ENCODE measurements at places on chromosomes 6 and 20.

DNA sequence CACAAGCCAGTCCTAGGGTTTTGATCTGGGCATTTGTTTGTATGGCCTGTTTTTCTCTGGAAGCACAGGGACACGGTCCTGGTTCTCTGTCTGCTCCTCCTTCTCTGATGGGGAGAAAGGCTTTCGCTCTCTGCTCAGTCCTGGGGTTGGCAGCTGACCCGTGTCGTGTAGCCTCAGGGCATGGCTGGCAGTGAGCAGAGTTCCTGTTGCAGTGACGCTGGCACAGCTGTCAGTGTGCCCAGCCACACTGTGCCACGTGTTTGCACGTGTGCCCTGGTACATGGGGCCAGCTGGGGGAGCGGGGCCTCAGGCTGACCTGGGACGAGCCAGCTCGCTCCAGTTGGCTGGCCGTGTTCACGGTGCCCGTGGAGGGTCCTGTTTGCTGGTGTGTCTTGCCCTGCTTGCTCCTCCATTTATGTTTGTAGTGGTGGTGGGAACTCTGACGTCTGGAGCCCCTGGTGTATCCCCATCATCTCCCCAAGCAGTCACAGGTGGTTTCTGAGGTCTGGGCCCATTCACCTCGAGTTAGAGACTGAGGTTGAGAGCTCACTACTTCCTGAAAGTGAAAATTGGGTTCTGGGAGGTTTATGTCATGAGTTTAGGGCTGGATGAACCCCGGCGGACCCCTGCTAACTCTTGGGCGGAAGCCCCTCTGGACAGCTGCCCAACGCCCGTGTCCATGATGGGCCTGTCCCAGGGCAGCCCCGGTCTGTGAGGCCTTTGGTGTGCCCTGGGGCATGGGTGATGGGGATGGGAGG is 10.2 kb upstream of the DNAJC5 start:
- DNase-seq = no peak

DNA sequence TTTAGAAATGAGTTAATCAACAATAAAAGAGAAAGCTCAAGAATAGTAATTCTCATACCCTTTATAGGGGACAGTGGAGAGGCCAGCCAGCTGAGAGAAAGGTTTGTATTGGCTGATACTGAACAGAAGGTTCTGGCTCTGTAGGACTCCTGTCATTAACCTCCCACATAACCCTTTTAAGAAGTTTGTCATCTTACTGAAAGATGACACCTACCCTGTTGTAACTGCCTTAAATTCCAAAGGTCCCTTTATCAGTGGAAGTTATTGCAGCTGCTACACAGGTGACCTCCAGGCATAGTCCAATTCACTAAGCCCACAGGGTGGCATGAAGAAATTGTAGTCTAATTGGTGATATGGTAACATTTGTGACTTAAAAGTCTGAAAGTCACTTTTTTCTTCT is 790.1 kb downstream of the TENT5A start:
- no peak for DNase-seq

DNA sequence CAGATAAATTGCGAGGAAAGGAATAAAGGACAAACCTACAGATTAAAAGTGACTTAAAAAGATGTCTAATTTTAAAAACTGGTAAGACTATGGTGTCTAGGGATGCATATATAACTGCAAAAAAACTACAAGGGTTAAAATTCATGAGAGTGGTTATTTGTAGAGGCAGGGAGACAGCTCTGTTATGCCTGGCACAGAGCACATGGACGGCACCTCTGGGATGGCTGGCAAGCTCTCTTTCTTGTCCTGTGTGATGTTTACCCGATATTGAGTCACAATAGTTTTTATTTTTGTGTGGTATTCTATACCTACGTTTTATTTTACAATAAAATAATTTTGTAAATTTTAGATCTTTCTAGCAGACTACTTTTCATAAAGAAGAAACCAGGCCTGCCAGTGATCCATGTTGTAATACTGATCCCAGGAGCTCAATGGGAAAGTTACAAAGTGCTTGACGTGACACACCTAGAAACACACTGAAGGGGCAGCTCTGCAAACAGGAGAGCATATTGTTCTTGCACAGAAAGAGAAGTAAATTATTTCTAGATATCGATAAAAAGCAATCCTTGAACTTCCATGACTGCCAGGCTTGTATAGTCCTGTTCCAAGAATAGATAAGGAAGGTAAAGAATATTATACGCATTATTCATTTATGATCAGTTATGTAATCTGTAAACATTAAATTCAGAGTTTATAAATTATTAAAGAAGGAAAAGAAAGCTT is 290.0 kb downstream of the PTPRK start:
- no peak for DNase-seq

DNA sequence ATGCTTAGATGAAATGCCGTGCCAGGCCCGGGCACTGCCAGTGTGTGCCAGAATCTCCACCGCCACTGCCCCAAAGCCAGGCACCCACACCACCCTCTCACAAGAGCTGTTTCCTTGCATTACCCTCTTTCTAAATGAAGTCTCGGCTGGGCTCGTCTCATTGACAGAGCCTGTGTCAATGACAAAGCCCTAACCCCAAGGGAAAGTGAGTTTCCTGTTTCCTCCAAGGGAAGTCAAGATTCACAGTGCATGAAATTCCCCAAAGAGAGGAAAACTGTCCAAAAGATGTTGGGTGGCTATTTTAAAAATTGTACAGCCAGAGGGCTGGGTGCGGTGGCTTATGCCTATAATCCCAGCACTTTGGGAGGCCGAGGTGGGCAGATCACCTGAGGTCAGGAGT is 75.4 kb upstream of the AKAP12 start:
- DNase-seq = no peak

DNA sequence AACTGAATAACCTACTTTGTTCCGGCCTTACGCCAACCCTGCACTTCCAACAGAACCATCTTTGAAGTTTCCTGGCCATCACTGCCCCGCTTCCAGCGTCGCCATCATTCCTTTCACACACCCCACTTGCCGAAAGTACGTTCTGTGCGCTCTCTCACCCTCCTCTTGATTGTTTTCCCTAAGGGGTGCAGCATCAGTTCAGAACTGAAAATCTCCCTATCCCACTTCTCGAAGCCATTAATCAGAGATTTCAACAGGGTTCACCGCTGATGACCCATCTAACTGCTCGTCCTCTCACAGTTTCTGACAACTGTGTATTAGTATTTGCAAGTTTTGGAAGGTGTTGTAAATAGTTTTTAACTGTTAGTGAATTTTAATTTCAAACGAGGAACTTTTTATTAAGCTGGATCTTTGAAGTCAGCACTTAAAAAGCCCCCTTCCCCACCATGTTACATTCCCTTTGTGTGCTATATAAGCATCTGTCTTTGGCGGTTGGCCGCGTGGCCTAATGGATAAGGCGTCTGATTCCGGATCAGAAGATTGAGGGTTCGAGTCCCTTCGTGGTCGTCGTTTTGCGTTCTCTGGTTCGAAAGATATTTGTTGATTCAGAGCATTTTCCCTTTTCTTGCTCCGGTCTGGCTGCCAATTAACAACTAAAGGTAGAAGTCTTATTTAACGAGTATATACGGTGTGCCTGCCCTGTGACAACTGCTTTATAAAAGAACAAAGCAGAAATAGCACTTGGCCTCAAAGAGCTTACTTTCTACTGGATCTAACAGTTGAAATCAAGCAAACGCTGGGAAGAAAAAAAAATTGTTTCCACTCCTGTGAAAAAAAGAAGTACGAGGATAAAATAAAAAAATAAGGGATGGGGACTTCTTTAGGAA is 42.6 kb downstream of the TRIM27 start:
- no peak for DNase-seq

DNA sequence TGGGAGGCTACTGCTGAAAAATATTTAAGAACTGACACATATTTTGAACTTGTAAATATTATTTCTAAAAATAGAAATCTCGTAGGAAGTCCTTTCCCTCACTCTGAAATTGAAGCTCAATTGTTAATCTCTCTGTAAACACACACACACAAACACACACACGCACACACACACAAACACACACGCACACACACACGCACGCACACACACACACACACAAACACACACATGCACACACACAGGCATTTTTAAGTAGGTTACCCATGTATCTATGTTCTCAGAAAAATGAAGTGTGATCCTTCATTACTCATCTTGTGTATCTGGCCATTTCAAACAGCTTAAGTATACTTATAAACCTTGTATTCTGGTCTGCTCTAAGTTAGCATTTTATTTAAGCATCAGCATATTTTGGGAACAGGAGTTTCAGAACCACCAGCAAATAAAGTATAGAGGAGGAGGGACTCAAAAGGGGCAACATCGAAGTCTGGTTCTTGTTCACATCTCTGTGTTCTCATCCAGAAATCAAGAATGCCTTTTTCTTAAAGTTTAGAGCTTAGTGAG is 11.6 kb downstream of the CCN6 start:
- DNase-seq = no peak

- DNase-seq = no peak
Measured at GRCh38 chr20:48336597-48336996, 491.2 kb downstream of the PREX1 start.

DNA sequence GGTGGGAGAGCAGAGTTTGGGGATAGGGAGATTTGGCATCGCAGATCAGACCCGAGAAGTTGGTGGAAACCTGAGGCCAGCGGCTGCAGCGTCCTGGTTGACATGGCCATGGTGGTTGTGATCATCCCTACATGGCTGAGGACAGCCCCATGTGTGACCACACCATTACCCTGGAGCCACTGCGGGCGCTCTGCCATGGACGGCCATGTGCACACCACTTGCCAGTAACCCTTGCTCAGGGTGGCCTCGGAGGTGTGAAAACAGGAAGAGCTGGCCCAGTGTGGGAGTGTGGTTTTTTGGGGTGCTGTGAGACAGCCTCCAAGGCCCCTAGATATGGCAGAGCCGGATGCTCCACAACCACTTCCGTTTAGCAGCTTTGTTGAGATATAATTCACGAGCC is 64.4 kb downstream of the TMEM242 start:
- DNase-seq = no peak

- DNase-seq = no peak
Measured at GRCh38 chr6:124441450-124441849, 520.8 kb upstream of the RNF217 start.

GRCh38 chr20:35317416-35318210 is 25.4 kb upstream of the FAM83C start:
- DNase-seq = no peak

GRCh38 chr6:126100386-126100785 is 114.0 kb downstream of the TRMT11 start:
- no peak for DNase-seq

DNA sequence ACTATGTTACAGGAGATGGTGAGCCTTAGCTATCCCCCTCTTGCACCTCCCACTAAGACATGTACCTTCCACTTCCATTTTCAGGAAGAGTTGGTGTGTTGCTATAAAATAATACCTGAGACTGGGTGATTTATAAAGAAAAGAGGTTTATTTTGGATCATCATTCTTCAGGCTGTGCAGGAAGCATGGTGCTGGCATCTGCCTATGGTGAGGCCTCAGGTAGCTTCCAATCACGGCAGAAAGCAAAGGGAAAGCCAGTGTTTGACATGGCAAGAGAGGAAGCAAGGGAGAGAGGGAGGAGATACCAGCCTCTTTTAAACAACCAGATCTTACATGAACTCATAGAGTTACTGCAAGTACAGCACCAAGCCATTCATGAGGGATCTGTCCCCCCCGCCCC is 32.2 kb downstream of the GSS start:
- DNase-seq = no peak

- DNase-seq = no peak
Measured at GRCh38 chr20:62398120-62398821, 8.8 kb downstream of the CABLES2 start.

- DNase-seq = no peak
Measured at GRCh38 chr20:12111431-12112088, 193.9 kb downstream of the BTBD3 start.

GRCh38 chr6:169391473-169392071 is 137.9 kb upstream of the THBS2 start:
- DNase-seq = no peak

GRCh38 chr6:124164343-124164742 is 360.7 kb downstream of the NKAIN2 start:
- DNase-seq = no peak

GRCh38 chr20:37995856-37996605 is 37.2 kb downstream of the TTI1 start:
- DNase-seq = no peak

- DNase-seq = no peak
Measured at GRCh38 chr6:28357036-28357435, 7.3 kb downstream of the ZKSCAN3 start.

- DNase-seq = no peak
Measured at GRCh38 chr6:7513529-7513928, 27.9 kb upstream of the DSP start.

GRCh38 chr20:33681728-33682353 is 4.3 kb downstream of the E2F1 start:
- no peak for DNase-seq

DNA sequence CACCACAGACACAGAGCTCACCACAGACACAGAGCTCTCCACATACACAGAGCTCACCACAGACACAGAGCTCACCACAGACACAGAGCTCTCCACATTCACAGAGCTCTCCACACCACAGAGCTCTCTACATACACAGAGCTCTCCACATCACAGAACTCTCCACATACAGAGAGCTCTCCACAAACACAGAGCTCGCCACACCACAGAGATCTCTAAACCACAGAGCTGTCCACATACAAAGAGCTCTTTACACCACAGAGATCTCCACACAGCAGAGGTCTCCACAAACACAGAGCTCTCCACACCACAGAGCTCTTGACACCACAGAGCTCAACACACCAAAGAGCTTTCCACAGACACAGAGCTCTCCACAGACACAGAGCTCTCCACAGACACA is 55.8 kb downstream of the ERMARD start:
- no peak for DNase-seq

DNA sequence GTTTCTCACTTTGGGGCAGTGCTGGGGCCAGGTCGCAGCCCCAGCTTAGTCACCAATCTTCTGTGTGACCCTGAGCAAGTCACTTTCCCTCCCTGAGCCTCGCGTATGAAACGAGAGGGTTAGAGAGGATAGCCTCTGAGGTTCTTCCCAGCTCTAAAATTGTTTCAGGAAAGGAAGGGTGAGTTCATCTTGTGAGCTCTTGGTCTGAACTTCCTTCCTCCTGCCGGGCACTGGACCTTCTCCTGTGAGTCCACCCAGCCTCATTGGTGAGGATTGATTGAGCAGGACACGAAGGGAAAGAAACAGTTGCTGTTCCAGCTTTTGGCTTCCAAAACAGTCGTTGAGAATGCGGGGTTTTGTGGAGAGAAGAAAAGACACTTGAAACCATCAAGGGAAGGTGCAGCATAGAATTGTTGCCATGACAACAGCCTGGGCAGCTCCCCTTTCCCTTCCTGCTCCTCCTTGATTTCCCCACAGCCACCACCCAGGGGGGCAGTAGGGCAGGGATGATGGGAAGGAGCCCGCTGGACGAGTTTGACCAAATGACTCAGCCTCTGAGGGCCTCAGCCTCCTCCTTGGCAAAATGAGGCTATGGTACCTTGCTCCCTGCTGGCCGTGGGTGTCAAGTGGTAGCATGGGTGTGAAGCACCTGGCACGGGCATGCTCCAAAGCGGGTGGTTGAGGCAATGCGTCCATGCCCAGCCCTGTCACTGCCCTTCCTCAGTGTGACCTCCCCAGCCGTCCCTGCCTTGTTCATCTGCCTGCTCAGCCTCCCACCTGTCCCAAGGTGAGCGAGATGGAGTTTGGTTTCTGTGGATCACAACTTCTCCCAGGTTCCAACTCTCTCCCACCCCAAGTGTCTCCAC is 107.8 kb downstream of the CDC5L start:
- no peak for DNase-seq

- no peak for DNase-seq
Measured at GRCh38 chr6:123636782-123637181, at the start of gene TRDN. Gene TRDN, minus strand, starts transcription at chr6:123636950. Its CDS starts 175 bp downstream, at chr6:123636775.

Data from SIG-M5 (cell line).